ENCODE measurements at places on chromosomes 11 and 22. TPM values are rescaled to one million over a fixed set of nuclear protein-coding genes. Genes with fewer than 3 reads are reported as not detected.

GRCh38 chr11:104529906-104530305 is 366.0 kb upstream of the PDGFD start:
- no peak for DNase-seq

DNA sequence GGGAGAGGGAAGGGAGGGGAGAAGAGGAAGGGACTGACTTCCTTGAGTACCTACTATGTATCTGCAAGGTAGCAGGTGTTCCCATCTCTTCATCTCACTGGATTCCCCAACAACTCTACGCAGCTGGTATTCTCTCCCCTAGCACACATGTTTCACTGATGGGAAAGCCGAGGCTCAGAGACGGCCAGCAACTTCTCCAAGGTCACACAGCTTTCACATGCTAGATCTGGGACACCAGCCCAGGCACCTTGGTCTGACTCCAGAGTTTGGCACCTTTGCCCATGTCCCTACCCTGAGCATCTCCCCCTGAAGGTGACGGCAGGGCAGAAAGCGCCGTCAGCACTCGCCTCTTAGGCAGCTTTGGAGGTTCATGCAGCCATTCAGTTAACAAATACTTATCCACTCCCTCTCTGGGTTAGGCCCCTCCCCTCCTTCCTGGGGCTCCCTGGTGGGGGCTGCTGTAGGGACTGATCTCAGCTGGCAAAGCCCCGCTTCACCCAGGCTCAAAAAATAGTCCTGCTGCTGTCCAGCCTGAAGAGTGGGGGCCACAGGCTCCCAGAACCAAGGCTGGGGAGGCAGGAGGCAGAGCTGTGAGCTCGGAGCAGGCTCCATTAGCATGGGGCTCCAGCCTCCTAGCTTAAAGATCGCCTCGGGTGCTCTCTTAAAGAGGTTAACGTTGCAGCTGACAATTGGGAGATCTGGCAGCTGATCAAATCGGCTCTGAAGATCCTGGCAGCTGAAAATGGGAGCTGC is 79.4 kb downstream of the IGLL1 start:
- DNase-seq = no peak

GRCh38 chr11:61131186-61131585 is 28.9 kb downstream of the CD5 start:
- no peak for DNase-seq

DNA sequence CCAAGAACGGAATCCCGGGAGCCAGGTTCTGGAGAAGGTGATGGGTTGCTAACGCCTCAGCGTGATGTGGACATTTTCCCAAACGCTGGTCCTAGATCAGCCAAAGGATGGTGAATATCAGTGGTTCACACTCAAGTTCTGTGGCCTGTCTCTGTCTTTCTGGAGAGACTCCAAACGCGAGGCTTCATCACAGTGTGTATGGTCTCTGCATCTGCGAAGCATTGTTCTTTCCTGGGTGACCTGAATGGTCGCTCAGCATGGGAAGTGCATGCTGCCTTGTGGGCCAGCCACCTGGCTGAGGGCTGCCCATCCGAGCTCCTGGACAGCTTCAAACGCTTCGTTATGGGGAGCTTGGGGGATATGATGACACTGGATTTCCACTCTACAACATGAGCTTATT is 810.0 kb downstream of the TBC1D22A start:
- no peak for DNase-seq

DNA sequence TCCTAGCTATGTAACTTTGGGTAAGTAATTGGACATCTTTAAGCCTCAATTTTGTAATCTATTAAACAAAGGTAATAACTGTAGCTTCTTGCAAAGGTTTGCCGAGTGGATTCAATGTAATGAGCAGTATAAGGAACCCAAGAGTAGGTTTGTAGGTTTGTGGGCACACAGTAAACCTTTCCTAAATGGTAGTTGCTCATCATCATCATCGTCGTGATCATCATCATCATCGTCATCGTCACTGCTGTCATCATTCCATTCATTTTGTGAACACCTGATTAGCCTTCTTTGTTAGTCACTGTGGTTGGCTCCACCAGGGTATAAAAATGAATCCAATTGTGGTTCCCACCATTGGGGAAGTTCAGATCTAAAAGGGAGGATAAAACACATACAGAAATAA is 223.1 kb upstream of the KIRREL3 start:
- DNase-seq = no peak

- no peak for DNase-seq
These were observed 102.4 kb upstream of the FSHB start for GRCh38 chr11:30128269-30128932.

DNA sequence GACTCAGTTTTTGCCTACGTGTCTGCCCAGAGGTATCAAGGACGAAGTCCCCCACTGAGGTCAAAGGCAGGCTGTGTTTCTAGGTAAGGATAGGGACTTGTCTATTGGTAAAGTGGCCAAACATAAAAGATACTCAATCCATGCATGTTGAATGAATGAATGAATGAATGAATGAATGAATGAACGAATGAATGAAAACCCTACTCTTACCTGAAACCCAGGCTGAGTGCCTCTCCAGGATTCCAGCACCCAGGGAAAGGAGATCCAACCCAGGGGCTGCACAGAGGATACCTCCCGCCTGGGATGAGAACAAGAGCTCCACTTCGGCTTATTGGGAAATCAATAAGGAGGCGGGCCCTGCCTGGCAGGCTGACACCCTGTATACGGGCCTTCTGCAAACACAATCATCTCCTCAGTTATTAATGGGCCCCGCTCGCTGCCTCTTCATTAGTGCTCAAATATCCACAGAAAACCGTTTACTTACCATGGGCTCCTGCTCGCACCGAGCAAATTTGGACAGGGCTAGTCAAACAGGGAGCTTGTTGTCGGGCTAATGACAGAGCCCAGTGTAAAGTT is 177.4 kb downstream of the BUD13 start:
- DNase-seq = no peak

DNA sequence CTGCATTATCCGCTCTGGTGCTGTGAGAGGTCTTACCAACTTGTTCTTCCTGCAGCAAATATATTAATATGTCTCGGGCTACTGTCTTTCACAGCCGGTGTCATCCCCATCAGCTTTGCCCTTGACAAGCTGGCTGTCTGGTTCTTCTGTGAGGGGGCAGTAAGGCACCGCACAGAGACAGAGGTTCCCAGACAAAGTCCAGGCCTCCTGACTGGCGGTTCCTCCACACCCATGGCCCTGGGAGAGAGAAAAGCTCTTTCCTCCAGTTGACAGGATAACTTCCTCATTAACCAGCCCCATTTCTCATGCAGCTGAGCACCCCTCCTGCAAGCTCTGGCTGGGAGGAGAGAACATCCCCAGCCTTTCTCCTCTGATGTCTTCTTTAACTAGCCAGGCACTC is 212.5 kb upstream of the SEZ6L start:
- DNase-seq = no peak

DNA sequence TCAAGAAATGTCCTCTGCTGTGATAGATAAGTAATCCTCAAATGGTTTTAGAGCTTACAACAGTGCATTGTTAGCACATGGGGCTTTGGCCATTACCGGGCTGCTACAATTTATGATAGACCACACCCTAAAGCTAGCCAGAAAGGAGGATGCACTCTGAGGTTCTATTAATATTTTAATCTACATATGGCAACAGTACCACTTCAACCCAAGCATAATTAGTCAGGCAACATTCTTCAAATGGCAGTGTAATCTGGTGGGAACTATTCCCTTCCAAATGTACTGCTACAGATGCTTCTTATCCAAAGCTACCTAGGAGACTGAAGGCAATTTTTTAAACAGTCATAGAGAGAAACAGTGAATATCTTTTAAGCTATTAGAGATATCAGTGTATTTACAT is 697.6 kb downstream of the KCNA4 start:
- no peak for DNase-seq

RTN4R gene
- 4.6 TPM for total RNA-seq

NCAPH2 gene
- total RNA-seq = 39.6 TPM

MS4A7 gene
- total RNA-seq = 7.8 TPM

SLC6A5 gene
- not detected for total RNA-seq

APOA5 gene
- not detected for total RNA-seq

BSX gene
- total RNA-seq = not detected

ACTN3 gene
- total RNA-seq = not detected

LIF gene
- total RNA-seq = 2.3 TPM

GANAB gene
- 297 TPM for total RNA-seq

GNAZ gene
- total RNA-seq = 4.2 TPM

PYGM gene
- 4.3 TPM for total RNA-seq

TEX12 gene
- not detected for total RNA-seq
